ENCODE measurements at places on chromosomes 5 and 9.

GRCh38 chr5:113723021-113723420 lies 209.5 kb downstream of the YTHDC2 start:
- DNase-seq: no peak

DNA sequence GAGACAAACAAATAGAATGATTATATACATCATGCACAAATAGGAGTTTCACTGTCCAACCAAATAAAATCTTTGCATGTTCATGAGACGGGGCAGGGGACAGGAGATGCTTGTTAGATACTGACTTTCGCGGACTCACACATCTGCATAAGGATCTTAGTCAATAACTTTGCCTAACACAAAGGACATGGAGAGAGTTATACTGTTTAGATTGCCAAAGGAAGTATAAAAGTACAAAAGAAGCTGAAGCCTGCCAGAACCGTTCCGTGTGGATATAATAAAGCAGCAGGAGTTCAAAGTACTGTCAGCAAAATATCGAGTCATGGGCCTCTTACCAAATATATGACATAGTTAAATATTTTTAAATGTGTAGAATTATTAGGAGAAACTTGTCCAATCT lies 1148.4 kb downstream of the EFNA5 start:
- DNase-seq: no peak

GRCh38 chr5:60700416-60700757 lies 421 bp upstream of the DEPDC1B start:
- DNase-seq: no peak

GRCh38 chr5:134813827-134814226 lies 31.9 kb upstream of the C5orf24 start:
- DNase-seq: no peak

DNA sequence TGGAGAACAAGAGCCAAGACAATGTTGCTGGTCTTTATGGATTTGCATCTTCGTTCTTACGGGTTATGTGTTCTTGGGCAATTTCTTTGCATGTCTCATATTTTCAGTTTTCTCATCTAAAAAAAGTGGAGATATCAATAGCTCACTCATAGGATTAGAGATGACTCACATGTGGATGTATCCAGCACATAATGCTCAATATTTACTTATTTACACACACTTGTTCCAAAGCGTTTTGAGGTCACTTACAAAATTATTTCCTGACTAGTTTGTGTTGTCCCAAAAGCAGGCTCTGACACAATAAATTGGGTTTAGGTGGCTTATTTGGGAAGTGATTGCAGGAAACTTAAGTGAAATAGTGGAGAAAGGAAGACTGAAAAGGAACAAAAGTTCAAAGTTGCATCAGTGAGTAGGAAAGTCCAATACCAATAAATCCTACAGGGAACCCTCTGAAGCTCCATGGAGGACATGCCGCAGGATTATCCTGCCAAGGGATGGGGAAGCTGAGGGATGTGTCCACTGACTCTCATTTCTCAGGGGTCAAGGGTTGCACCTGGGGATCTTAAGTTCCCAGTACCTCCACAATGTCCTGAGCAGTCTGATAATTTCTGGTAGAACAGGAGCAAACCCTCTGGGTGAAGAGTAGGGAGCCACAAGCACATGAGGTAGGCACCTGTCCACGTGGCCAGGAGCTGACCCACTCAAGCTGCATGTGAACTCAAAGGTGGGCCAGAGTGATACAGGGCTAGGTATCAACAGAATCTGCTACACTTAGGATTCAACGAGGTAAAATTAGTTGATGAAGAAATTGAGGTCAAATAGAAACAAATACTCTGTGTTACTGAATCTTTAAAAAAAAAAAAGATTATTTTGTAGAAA lies 37.4 kb upstream of the SLC44A1 start:
- no peak for DNase-seq
